CD4-positive, alpha-beta T cell treated with Interleukin-15 for 1 hour (primary cell): ENCODE measurements at places on chromosomes 13 and 19.

GRCh38 chr13:23570099-23570920 lies at the start of gene TNFRSF19:
Gene TNFRSF19 (plus strand): TSS chr13:23570412. CDS start chr13:23590184, 19,772 bp downstream.
- DNase-seq: no peak

- DNase-seq: no peak
Observed at GRCh38 chr13:85298387-85298924, 500.8 kb downstream of the SLITRK6 start.

DNA sequence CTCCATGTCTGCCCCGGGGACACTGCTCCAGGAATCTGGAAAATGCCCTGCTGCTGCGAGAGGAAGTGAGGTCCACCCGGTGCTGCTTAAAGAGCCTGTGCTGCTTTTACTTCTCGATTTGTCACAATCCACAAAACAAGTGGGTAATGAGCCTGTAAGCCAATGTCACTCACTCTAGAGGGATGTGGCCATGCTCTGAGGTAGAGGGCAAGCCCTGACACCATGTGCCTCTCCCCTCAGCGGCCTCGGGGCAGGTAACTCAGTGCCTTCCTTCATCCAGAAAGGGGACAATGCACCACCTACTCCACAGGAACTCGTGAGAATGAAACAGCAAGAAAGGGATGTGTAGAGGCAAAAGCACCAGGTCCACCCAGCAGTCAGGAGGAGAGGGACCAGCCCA lies 106.2 kb downstream of the TUBA3C start:
- no peak for DNase-seq

DNA sequence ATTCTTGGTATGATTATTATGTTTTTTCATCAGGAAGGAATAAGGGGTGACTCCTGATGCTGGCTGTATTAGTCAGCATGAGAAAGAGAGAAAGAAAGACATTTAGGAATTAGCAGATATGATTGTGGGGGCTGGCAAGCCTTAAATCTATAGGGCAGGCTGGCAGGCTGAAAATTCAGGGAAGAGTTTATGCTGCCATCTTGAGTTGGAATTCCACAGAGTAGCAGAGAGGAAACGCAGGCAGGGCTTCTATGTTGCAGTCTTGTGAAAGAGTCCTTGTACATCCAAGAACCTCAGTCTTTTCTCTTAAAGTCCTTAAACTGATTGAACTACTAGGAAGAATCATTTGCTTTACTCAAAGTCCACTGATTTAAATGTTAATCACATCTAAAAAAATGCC lies 262.7 kb upstream of the SLC10A2 start:
- DNase-seq: no peak

DNA sequence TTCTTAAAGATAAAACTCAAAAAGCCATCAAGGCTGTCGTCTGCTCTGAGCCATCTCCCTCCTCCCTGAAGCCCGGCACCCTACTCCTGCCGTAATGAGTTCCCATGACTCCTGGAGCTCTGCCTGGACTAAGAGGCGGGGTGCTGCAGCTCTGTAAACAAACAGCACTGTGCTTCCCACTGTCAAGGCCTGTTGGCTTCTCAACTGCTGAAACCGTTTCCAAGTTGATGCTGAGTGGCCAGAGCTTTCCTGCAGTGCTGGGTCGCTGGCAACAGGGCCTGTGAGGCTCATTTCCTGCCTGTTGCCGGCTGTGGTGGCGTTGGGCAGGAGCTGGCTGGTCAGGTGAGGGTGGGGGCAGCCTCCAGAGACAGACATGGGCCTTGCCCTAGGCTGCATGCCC lies 26.7 kb upstream of the ISYNA1 start:
- DNase-seq: no peak

GRCh38 chr13:51995677-51996551 lies 15.3 kb downstream of the ATP7B start:
- no peak for DNase-seq

- DNase-seq: no peak
Observed at GRCh38 chr13:47518530-47518929, 482.5 kb downstream of the SUCLA2 start.

DNA sequence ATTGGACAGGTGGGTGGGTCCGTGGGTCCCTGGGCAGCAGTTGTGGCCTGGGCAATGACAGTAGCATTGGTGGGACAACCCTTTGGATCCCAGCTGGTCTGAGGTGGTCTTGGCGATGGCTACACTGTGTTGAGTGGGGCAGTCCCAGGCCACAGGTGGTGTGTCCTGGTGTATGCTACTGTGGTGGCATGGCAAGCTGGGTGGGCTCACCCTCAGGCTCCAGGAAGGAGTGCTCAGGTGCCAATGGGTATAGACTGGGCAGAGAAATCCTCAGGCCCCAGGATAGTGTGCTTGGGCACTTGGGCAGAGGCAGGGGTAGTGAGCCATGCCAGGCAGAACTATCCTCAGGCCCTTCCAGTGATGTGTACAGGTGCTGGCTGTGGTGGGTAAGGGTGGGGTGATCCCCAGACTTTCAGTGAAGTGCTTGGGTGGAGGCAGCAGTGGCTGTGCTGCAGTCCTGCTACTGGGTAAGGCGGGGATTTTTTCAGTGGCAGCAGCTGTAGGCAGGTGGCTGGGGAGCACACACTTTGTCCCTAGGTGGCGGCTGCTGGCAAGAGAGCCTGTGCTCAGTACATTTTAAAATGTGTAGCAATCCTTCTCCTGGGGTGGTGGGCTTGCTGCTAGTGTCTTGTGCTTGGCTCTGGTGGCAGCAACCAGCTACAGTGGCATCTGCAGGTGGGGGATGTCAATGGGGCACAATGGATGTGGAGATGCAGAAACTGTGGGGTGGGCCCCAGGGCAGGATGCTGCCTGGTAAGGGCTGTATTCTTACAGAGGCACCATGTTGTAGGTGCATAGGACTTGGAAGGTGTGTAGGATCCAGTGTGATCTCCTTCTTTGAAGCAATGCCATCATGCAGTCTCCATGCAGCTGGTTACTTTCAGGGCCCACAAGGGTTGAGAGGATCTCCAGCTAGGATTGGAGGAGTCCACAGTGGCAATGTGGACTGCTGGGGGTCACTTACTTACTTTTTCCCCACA lies 64.9 kb downstream of the DNAJC3 start:
- DNase-seq: no peak

GRCh38 chr13:40087091-40088002 lies 431.9 kb downstream of the COG6 start:
- DNase-seq: no peak
